Activated CD4-positive, alpha-beta memory T cell treated with anti-CD3 and anti-CD28 coated beads, Interleukin-2, amount 10 ng/mL, durations not matched to agents 7 days and 5 days (primary cell): ENCODE measurements at places on chromosomes 16 and 17. TPM values are rescaled to one million over a fixed set of nuclear protein-coding genes. Genes with fewer than 3 reads are reported as not detected.

SPNS3 gene
- total RNA-seq = 14.2 TPM

NME1 gene
- 87.9 TPM for total RNA-seq

SLC6A2 gene
- total RNA-seq = not detected

NPIPA2 gene
- 0.68 TPM for total RNA-seq

ATP1B2 gene
- total RNA-seq = 0.50 TPM

DNA sequence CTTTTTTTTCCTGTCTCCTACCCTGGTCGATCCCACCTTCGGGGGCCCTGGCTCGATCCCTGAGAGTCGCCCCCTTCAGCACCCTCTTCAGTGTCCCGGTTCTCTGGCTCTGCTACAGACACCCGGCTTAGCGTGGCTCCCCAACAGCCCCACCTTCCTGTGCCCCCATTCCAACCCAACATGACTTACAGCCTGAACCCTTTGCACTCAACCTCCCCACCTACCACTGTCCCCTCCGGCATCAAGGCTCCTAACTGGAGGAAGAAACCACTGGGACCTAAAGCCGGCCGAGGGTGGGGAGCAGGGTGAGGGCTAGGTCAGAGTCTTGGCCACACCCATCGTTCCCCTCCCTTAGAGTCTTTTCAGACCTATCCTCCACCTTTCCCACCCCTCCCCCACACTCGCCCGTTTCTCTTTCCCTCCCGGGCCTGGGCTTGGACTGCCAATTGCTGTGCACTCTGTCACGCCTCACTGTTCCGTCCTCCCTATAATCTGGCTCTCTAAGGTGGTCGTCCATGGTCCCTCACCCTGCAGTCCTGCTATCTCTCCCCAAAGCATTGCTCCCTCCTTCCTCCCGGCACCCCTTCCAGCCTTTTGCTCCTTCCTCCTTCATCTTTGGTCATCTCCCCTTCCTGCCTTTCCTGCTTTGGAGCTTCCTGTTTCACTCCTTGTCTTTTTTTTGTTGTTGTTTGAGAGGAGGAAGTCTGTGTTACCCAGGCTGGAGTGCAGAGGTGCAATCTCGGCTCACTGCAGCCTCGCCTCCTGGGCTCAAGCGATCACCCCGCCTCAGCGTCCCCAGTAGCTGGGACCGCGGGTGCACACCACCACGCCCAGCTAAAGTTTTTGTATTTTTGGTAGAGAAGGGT, 890 bp upstream of the CLDN7 start:
- DNase-seq = no peak

- no peak for DNase-seq
Observed at GRCh38 chr16:13896543-13897182, 23.3 kb upstream of the ERCC4 start.

- DNase-seq = no peak
Observed at GRCh38 chr17:37090941-37091340, 142.2 kb downstream of the AATF start.

DNA sequence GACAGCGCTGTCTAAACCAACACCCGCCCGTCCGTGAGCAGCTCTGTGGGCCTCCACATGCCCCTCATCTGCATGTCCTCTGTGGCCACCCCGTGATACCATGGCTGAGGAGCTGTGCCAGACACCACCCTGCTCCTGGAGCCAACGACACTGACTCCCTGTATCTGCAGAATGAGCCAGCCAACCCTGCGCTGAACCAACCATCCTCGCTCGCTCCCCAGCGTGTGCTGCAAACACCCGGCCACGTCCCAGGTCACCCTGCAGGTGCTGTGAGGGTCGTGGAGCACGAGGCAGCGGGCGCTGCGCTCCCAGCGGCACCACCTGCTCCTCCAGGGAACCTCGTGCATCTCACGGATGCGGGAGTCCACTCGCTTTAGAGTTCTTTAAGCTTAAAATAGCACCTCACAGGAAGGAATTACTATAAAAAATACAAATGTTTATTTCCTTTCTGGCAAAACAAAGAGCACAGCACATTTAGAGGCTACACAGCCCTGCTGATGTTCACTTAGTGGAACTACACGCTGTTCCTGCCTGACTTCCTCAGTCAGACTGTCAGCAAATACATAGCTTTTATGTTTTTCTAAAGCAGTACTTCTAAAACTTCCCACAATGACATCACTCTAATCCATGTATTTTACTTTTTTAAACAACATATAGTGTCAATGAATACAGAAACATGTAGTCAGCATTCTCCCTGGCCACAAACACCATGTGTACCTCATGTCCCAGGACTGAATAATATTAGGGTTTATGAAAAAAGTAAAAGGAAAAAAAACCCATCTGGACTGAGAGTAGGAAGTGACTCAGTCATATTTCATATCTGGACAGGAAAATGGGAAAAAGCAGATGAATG, 43.5 kb downstream of the MAP1LC3B start:
- DNase-seq = no peak

DNA sequence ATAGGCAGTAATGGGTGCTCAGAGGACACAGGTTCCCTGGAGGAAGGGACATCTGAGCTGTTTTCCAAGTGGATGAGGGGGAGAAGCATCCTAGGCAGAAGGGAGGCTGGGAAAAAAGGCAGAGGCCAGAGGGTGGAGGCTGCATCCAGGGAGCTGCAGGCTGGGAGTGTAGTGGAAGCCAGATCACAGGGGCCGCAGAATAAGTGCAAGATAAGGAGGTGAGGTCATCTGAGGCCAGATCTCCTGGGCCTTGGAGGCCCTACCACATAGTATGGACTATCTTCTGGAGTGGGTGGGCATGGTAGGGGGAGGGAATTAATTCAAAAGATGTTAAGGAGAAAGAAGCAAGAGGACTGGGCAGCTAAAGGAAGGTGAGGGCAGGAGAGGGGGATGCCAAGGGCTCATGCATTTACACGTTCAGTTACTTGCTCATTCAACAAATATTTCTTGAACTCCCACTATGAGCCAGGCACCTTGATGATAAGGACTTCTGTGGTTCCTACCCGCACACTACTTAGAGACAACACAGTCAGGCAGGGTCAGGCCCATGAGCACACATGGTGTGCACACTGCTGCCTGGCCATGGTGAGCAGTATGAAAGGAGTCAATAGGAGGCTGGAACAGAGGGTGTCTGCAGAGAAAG, 2.4 kb upstream of the RIPOR1 start:
- no peak for DNase-seq

DNA sequence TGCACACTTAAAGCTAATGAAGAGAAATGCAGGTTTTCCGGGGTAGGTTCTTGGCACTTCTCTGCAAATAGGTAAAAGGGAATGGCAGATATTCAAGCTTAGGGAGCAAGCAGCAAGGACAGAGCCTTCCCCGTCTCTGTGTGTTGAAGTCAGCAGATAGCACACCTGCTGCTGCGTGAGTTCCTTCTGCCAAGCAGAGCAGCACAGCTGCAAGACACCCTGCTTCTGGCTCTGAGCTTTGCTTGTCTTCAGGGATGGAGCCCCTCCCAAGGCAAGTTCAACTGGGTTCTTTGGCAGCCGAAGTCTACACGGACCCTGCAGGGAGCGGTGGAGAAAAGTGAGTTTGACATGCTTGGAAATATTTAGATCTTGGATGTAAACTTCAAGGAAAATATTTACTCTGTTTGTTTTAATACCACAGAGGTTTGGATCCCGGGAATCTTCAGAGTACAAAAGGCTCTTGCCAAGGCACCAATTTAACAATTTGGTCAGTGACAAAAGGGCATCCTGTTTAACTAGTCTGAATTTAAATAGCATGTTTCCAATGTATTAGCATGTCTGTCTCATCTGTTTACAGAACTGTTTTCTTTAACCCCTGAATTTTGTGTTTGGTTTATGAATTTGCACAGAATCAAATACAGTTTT, 113.4 kb upstream of the KCNJ16 start:
- no peak for DNase-seq

DNA sequence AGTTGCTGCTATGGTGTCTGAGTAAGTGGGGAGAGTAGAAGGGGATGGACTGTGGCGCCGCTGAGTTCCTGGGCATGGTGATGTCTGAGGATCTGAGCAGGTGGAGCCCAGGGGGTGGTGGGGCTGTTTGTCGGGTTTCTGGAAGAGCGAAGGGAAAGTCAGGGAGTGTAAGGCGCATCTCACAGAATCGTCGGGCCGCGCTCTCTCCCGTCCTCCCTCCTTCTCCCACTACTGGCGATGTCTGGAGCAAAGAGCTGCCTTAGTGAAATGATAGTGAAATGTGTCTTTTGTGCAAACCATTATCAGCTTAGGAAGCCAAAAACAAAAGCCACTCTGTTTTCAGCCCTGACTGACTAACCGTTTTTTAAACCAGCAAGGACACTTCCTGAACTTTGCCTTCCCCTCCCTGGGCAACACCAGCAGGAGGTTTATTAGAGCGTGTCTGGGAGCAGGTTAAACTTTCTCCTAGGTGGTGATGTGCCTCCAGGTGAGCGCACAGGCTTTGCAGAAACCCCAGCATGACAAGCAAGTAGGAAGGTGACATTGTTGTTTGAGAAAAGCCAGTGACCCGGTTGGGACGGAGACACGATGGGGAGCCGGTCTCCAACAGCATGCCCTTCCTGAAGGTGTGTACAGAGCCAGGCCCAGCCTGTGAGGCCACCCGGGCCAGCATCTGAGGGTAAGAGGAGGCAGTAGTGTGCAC, 49.1 kb downstream of the RAB11FIP3 start:
- no peak for DNase-seq
